ENCODE measurements at places on chromosomes 3 and 15.

GRCh38 chr15:83207009-83207659 lies 489 bp downstream of the HDGFL3 start:
- no peak for DNase-seq

DNA sequence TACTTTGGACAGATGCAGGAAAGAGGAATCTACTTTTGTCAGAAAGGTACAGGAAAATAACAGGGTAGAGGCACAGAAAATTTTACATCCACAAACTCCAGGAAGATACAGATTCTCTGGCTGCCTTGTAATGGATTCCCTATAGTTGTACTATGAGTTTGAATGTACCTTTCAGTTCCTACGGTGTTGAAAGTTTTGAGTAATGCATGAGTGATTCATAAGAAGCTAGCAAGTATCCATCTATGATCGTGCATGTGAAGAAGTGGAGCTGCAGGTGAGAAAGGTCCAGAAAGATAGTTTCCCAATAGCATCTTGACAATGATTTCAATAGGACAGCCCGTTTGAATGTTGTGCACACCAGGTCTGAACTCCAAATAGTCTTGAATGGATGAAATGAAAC lies 786.5 kb upstream of the ROBO1 start:
- no peak for DNase-seq

- DNase-seq, result no peak
Measured at GRCh38 chr3:131174752-131175151, 148.1 kb downstream of the NEK11 start.

- no peak for DNase-seq
Measured at GRCh38 chr3:167852216-167852615, 116.7 kb downstream of the SERPINI1 start.

GRCh38 chr3:172629470-172629869 lies 81.4 kb downstream of the NCEH1 start:
- no peak for DNase-seq

- DNase-seq, result no peak
Measured at GRCh38 chr15:94855409-94856266, 624.3 kb downstream of the MCTP2 start.

DNA sequence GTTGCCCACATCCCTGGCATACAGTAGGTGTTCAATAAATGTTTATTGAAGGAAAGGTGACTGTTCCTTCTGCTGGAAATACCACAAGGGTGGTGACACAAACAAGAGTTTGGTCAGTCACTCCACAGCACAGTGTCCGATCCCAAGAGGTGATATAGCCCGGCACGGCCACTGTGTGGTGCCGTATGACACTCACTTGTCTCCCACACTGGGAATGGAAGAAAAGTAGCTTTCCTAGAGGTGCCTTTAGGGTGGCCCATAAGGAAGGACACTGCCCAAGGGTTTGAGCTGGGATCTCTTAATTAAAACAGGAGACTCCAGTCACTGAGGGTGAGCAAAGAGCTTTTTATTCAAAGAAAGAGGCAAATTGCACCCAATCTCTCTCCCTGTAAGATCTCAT lies 40.5 kb downstream of the TGM4 start:
- DNase-seq, result no peak

- no peak for DNase-seq
Measured at GRCh38 chr3:25463836-25464418, 35.9 kb downstream of the RARB start.

DNA sequence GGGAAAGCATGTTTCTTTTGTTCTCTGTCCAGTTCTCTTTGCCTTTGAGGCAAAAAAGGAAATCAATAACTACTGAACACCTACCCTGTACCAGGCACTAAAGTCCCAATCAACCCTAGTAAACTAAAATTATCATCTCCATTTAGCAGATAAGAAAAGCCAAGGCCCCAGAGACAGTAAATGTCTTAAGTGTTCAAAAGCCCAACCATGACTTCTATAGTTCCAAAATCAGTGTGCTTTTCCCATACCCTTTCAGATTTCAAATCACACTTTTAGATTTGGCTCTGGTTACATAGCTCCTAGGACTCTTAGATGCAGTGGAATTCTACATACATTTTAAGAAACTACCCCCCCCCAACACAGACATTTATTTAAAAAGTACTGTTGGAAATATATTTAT lies 63.5 kb downstream of the UACA start:
- DNase-seq, result no peak

DNA sequence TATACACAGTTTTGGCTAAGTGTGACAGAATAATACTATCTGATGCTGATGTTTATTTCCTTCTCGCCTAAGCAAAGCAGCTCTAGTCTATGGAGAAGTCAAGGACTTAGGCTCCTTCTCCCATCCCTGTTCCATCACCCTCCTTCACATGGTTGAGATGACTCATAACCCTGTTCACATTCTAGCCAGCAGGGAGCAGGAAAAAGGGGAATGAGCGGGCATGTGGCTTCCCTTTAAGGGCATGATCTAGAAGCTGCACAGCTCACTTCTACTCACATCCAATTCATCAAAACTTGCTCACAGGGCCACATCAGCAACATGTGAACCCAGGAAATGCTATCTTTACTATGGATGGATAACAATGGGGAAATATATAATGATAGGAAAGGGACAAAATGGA lies 40.9 kb downstream of the CBLB start:
- DNase-seq, result no peak

- no peak for DNase-seq
Measured at GRCh38 chr3:135240426-135240825, 445.4 kb downstream of the EPHB1 start.

GRCh38 chr3:182388506-182388905 lies 404.8 kb upstream of the ATP11B start:
- DNase-seq, result no peak

- no peak for DNase-seq
Measured at GRCh38 chr3:183437666-183438564, 9.5 kb upstream of the MCF2L2 start.

GRCh38 chr3:25412269-25412668 lies 15.8 kb upstream of the RARB start:
- DNase-seq, result no peak

DNA sequence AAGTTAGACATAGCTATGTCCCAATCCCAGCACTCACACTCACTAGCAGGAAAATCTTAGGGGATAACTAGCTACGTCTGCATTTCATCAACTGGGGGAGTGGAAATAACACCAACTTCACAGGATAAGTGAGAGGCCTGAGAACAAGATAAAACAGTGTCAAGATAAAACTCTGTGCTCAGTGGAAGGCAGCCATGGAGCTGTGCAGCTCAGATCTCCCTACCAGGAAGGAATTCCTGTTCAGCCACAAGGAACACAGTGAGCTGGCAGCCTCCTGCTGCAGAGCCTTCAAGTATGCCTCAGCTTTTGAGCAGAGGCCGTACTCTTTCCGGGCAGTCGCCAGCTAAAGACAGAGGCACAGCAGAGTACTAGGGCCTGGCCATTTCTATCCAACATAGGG lies 115.8 kb upstream of the TOPAZ1 start:
- no peak for DNase-seq

- no peak for DNase-seq
Measured at GRCh38 chr3:30605706-30606300, 598 bp upstream of the TGFBR2 start.

DNA sequence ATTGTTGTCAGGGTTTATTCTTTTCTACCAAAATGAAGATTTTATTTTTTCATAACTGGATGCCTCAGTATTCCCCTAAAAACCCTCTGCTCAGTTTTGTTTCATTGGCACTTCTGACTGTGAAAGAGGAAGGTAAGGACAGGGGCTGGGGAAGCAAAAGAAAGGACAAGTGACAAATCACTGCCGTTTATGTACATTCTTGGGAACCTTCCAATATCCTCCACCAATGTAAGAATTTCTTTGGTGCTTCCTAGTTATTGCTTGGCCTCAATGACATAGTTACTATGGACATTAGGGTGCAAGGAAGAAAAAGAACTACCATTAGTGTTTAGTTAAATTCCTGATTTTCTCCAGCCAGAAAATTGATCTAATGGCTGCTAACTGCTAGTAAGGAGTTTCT lies 131.0 kb upstream of the C15orf61 start:
- no peak for DNase-seq

DNA sequence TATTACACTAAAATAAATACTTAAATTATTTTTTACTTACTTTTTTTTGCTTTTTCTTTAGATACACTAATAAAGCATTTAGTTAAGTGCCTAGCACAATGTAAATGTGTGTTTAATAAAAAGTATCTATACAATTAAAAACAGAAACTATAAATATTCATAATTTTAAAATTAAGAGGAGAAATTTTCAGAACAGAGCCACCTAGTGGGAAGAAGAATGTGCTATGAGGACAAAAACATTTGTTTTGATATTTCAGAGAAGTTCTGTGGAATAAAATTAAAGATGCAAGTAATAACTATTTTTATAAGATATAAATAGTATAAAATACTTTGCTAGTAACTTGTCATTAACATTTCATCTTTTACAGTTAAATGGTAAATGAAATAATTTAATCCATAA lies 33.6 kb upstream of the PLSCR5 start:
- DNase-seq, result no peak

- no peak for DNase-seq
Measured at GRCh38 chr3:154223519-154223918, 100.8 kb downstream of the DHX36 start.

- DNase-seq, result no peak
Measured at GRCh38 chr3:157069406-157069805, 90.5 kb downstream of the CCNL1 start.

DNA sequence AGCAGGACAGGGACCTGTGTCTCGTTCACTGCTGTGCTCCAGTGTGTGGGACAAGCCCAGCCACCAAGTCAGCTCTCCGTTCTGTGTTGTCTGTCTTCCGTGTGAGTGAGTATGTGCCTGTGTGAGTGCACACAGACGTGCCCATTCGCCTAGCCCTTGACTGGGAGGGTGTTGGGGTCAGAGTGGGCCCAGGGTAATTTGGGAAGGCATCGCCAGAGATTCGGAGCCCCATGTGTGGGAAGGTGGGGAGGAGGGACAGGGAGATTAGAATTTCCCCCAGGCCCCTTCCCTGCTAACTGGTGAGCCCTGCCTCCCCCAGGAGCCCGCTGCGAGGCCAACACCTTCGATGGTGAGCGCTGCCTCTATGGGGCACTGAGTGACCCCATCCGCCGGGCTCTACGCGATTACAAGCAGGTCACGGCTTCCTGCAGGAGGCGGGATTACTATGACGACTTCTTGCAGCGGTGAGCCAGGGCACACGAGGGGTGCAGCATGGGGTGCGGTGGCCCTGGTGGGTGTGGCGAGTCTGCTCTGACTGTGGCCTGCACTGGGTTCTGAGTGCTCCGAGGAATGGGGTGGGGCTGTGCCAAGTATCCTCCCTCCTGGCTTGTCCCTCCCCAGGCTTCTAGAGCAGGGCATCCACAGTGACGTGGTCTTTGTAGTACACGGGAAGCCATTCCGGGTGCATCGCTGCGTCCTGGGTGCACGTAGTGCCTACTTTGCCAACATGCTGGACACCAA lies 3.1 kb downstream of the ABTB1 start:
- DNase-seq, result no peak

- no peak for DNase-seq
Measured at GRCh38 chr3:148042663-148043445, 633.7 kb downstream of the ZIC1 start.

GRCh38 chr3:25468866-25469319 lies 40.8 kb downstream of the RARB start:
- no peak for DNase-seq

DNA sequence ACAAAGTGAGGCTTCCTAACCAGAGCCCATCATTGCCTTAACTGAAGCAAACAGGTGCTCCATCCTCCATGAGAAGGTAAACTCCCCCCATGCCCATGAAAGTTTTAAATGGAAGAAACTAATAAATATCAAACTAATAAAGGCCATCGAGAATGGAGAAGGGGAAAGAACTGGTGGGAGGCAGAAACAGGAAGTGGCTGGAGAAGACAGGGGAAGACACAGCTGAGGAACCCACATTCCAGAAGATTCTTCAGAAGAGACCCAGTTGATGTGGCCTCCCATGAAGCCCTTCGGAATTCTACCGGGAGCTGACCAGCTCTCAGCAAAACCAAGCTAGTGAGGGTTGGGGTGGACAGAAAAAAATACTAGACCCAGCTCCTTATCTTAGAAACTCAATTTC lies 41.6 kb downstream of the SH3BP5 start:
- DNase-seq, result no peak

DNA sequence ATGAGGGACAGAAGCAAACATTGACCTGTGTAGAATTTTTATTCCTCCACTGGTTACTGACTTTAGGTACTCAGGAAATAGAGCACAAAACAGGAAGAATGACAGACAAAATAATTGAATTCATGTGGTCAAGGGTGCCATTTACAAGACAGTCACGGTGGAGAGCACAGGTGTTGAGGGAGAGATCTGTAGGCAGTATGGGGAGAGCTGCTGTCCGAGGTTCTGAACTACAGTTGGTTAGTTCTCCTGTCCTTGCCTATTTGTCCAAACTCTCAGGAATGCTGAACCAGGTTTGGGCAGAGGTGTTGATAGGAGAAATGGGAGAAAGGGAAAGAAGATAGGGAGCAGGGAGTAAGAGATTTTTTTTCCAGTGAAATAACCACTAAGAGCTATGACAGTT lies 178.5 kb upstream of the ZBTB20 start:
- no peak for DNase-seq

- no peak for DNase-seq
Measured at GRCh38 chr3:171420667-171421066, 39.5 kb downstream of the TNIK start.

DNA sequence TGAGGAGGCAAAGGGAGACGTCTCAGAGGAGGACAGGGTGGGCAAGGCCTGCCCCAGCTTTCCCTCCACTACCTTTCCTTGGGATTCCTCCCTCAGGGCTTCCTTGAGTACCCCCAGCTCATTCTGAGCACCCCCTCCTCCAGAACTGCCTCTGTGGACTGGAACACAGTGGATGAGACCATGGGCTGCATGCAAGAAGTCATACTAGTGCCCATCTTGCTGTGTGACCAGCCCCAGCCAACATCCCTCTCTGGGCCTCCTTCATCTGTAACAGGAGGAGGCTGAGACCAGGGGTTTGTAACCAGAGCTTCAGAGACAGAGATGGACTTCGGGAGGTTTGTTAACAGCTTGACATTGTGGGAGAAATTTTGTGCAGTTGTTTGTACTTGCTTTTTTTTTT lies 25.6 kb downstream of the FEM1B start:
- DNase-seq, result no peak

DNA sequence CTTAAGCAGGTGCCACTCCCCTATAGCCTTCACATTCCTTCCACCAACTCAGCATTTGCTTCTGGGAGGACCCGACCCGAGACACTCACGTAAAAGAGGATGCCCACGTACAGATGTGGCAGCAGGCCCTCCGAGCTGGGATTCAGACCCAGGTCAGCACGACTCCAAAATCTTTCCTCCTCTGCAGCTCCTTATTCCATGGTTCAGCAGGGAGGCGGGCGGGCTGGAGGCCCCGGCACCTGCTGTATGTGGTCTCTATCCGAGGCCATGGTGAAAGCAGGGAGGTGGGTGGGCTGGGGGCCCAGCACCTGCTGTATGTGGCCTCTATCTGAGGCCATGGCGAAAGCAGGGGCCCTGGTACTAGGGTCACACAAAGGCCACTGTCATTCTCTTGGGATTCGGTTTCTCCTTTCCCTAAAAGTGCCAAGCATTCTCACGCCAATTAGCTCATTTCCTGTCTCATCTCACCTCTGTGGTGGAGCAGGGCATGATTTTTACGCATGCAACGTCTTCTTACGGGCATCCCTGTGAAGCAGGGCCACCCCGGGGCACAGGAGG lies 5.9 kb upstream of the MUC4 start:
- no peak for DNase-seq

- no peak for DNase-seq
Measured at GRCh38 chr3:32454731-32455608, 47.7 kb downstream of the CMTM6 start.

- DNase-seq, result no peak
Measured at GRCh38 chr15:61527836-61528580, 298.9 kb upstream of the RORA start.

- DNase-seq, result no peak
Measured at GRCh38 chr3:177561365-177561764, 364.1 kb upstream of the TBL1XR1 start.
